ENCODE measurements at places on chromosomes 2 and 18. TPM values are rescaled to one million over a fixed set of nuclear protein-coding genes. Genes with fewer than 3 reads are reported as not detected.

Gene PAIP2B
- 0.26 TPM for total RNA-seq

Gene GAREM2
- total RNA-seq = 5.6 TPM

Gene CYP27A1
- total RNA-seq = 0.14 TPM

Gene BZW1
- 455 TPM for total RNA-seq

Gene KCNE4
- total RNA-seq = 0.50 TPM

Gene CPO
- not detected for total RNA-seq
